ENCODE measurements at places on chromosomes 4 and X.

DNA sequence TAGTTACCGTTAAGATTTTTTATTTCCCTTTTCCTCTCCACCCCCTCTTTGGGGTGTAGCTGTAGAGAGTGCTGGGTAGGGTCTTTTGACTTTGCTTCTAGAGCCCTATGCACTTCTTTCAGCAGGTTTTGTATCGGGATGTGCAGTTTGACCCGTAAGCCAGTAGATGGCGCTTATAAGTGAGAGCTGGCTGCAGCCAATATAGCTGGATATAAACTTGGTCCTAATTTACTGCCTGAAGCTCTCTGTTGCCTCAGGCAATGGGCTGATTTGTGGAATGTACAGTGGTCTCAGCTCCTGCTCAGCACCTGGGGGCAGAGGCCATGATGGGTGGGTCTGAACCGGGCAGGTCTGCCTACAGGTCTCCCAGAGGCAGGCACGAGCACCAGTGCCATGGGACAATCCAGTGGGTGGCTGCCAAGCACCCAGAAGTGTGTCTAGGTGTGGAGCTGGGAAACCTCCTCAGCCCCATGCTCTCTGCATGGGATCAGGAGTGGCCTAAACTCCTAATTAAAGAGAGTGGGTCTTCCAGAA, 146.5 kb downstream of the SPANXN1 start:
- no peak for DNase-seq

DNA sequence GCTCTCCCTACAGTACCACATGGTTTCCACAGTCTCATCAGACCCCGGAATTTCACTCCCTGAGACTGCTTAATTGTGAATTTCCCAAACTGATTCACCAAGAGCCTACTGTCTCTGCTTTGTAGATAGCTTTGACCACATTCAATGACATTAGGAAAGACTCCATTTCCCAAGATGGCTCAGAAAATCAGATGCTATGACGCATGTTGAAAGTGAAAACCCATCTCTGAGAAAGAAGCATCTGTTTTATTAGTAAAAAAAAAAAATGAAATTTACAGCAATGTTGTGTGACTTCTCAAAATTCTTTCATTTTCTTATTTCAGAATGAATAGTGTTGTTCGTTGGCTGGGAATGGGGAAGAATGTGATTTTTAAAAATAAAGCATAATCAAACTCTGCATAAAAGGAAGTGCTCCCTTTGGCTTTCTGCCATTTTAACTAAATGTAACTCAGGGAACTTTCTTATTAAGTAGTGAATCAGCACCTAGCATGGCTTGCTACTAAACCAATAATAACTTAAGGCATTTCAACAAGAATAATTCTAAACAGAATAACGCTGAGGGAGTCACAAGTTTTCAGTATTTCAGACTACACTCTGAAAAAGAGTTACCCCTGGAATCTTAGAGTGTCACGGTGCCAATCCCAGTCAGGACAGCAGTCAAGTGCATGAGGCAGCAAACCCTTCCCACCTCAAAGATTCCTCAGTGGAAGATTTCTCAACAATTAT, 97.4 kb upstream of the MYOZ2 start:
- no peak for DNase-seq

DNA sequence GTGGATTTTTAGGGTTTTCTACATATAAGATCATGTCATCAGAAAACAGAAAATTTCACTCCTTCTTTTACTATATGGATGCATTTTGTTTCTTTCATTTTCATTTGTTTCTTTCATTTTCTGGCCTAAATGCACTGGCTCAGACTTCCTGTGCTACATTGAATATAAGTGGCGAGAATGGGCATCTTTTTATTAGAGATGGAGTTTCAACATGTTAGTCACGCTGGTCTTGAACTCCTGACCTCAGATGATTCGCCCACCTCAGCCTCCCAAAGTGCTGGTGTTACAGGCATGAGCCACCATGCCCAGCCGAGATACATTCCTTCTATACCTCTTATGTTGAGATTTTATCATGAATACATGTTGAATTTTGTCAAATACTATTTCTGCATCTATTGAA, 61.8 kb downstream of the BRWD3 start:
- no peak for DNase-seq

GRCh38 chrX:128728943-128729342, 676.7 kb upstream of the ACTRT1 start:
- no peak for DNase-seq

- DNase-seq, result no peak
Measured at GRCh38 chr4:7844594-7844991, 95.1 kb downstream of the AFAP1 start.

GRCh38 chrX:13786048-13786447, 30.8 kb downstream of the GPM6B start:
- DNase-seq, result no peak

GRCh38 chrX:129825746-129826505, 17.8 kb downstream of the ZDHHC9 start:
- DNase-seq, result no peak

DNA sequence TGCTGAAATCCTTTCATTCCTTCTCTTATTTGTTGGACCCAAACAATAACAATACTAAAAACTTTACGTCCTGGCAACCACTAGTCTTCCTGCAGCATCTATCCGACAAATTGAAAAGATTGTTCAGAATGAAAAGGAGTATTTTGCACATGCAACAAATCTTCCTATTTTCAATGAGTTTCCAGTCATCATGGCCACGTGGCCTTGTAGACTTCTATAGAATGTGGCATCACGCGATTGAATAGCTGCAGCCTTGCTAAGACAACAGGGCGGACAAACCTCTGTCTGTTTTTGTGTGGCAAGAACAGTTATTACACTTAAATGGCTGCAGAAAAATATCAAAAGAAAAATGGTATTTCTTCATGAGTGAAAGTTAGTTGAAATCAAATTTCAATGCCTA, 297.9 kb upstream of the LCORL start:
- DNase-seq, result no peak

GRCh38 chr4:72326692-72327632, 242.1 kb downstream of the ADAMTS3 start:
- DNase-seq, result no peak

- no peak for DNase-seq
Measured at GRCh38 chrX:9258421-9259104, 206.3 kb upstream of the TBL1X start.

DNA sequence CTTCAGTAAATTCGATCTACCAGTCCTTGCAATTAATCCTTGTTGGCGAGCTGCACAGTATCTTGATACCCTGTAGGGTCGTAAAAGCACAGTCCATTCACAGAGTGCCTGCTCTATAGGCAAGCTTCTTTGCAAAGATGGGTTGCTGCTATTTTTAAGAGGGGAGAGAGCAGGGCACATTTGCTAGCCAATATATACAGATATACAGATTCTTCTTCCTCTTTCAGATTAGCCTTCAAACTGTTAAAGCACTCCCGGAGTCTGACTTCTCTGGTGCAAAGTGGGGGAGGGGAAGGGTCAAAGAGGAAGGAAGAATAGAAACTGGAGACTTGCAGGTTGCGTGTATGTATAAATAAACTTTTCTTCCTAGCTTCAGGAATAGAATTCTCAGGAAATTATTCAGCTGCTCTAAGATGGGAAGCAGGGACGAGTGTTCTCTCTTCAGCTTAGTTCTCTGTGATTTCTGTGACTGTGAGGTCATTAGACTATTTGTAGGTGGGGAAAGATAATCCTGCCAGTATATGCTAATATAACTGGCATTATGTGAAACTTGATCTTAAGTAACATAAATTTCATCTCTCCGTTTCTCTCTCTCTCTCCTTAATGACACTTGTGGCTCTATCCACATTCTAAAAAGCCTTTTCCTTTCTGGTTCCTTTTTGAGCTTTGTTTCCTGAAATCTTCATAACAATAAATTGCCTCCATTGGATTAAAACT, at the start of gene CYSLTR1:
CYSLTR1 (minus strand) TSS at position 242 of the 717 bp plus-strand sequence. CDS start 53,865 bp downstream, outside the sequence.
- no peak for DNase-seq

DNA sequence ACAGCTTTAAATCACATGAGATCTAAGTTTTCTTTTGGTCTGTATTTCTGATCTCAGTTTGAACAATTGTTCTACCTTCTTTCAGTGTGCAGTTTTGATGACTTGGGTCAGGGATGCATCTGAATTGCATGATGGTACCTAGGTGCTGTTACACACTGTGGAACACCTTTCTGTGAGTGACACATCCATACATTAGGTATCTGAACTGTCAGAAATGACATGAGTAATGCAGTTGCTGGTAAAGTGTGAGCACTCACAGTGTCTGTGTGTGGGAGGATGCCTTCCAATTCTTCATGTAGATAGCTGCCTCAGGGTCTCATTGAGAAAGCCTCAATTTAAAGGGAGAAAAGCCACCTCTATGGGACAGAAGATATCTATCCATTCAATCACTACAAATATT, 411.9 kb downstream of the PPARGC1A start:
- no peak for DNase-seq

DNA sequence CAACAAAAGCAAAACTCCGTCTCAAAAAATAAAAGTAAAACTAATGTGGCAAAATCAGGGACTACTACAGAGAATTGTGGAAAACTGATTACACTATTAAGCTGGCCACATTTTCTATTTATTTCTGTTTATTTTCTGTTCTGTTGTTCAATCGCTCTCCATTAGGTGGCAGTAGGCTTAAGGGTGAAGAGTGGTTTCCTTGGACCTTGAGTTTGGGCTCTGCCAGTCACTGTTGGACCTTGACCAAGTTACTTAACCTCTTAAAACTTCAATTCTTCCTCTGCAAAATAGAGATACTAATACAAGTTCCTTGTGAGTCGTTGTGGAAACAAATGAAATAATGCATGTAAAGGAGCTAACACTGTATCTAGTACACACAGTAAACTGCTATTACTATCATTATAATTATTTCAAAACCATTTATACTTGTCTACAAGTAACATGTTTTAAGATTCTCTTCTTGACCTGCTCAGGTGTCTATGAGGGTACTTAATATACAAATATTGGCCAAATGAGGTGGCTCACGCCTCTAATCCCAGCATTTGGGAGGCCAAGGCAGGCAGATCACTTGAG, 15.2 kb downstream of the HSD17B11 start:
- DNase-seq, result no peak

DNA sequence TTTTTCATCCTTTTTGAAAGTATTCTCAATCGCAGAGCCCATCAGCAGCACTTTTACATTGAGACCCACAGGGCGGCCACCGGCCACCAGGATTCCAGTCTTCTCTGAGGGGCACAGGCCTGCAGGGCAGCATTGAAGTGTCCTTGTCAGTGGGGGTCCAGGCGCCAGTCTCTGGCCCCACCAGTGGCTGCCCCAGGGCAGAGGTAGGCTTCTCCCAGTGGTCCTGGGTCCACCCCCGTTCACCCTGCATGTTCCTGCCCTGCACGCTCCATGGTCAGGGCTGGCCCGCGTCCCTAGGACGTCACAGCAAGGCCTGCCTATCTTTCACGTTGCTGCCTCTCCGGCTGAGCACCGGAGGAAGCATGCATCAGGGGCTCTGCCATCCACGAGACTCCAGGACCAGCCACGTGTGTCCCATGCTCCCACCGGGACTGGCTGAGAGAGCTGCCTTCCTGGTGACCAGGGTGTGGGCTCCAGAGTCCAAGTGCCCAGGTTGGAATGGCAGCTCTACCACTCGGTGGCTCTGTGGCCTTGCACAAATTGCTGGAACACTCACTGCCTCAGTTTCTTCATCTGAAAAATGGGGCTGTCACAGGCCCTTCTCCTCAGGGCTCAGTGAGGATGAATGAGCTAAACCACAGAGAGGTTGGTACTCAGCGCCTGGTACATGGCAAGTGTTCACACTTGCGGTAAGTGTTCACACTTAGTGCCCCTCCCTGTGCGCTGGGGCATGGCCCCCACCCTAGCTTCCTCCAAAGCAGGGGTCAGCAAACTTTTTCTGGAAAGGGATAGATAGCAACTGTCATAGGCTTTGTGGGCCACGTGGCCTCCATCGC, 30.7 kb upstream of the JAKMIP1 start:
- DNase-seq, result no peak

DNA sequence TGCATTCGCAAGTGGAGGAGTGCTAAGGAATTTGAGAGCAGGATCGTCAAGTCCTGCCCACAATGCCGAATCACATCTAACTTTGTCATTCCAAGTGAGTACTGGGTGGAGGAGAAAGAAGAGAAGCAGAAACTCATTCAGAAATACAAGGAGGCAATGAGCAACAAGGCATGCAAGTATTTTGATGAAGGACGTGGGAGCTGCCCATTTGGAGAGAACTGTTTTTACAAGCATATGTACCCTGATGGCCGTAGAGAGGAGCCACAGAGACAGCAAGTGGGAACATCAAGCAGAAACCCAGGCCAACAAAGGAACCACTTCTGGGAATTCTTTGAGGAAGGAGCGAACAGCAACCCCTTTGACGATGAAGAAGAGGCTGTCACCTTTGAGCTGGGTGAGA, 100.2 kb upstream of the MED14 start:
- no peak for DNase-seq

DNA sequence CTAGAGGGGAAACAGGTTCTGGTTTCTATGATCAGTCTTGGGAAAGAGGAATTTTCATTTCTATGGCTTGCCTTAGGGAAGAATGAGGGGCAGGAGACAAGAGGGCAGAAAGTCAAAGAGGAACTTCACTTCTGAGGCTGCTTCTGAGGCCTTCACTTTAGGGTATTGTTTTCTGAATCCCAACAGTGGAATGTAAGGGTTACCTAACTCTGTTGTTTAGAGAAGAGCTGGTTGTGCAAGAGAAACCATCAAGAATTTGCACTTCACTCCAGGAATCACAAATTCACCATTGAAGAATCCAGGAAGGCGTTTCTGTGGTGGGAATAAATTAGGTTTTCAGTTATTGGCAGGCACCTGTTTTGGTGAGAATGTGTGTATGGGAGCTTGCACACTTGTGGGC, 126.7 kb upstream of the AMOT start:
- no peak for DNase-seq

DNA sequence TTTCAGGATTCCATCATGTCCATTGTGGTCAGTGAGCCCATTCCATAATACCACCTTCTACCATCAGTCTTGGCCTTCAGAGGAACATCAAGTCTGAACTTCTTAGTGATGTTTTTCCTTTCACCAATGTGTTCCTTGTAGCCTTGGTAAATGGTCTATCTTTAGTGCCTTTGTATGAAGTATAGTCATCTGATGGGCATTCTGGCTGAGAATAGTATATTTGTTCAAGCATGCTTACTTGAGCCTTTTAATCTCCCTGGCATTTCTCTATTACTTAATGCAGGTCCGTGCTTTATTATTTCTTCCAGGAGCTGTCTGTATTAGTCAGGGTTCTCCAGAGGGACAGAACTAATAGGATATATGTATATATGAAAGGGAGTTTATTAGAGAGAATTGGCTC, 99.7 kb downstream of the TLL1 start:
- no peak for DNase-seq

DNA sequence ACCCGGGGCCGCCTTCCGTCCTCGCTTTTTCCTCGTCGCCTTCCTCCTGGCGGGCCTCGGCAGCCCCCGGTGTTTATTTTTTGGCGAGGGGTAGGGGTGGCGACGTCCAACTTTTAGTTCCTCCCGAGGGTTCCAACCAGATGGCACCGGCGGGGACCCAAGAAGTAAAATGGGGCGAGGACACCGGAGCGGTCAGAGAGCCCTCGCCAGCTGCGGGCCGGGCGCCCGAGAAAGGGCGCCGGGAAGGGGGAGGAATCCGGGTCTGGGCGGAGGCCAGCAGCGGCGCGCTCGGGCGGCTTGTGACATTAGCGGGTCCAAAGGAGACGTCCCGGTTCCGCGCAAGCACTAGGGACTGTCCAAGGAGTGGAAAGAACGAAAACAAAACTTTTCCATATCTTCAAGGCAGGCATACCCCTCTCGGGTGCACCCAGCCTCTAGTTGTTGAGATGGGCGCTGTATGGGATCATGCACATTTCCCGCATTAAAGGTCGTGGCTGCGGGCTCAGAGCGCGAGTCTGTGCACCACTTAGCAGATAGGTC, 691 bp upstream of the USP46 start:
- peak; percentile 14 for DNase-seq

Data from stimulated activated CD8-positive, alpha-beta memory T cell treated with anti-CD3 and anti-CD28 coated beads, Interleukin-2, amount 100 ng/mL, for 48 hours (primary cell).